ENCODE measurements at places on chromosomes 5 and 9.
A peak's percentile ranks its signal among the peaks of the same experiment; 100 is the strongest.

GRCh38 chr5:109003928-109004327 is 256.2 kb downstream of the FER start:
- DNase-seq: no peak
- H3K27ac ChIP-seq: no peak overlapping the region
- H3K4me3 ChIP-seq: no peak overlapping the region
- H3K27me3 ChIP-seq: no peaks in the 10 kb centered on the region

DNA sequence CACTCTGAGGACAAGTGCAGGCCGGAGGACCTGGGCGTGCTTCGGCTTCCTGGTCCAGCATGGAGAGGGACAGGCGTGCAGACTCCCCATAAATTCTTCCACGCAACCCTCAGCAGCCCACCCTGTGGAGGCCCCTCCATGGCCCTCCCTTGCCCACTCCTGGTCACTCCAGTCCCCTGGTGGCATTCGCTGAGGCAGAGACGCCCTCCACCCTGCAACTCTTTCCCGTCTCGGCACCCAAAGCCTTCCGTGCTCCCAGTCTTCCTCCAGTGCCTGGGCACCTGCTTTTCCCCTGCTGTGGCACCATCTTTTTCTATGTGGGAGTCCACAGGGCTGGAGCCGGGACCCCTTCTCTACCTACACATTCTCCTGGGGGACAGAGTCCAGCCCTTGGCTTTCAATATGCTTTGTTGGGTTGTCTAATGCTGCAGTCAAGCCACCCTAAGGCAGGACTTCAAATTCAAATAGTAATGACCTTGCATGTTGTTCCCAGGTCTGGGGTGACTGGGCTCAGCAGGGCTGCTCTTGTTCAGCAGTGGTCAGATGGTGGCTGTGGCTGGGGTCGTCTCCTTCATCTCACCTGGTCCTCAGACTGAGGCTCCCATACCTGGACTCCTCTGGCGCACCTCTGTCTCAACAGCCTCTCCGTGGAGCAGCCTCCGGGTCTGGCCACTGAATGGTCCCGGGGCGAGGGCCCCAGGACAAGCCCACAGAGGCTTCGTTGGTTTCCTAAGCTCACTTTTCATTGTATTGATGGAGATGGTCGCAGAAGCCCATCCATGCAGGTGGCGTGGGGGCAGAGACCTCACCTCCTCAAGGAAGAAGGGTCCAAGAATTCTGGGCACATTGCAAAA is 15.2 kb downstream of the MRPL36 start:
- H3K27me3 ChIP-seq: no peaks in the 10 kb centered on the region
- H3K27ac ChIP-seq: no peak overlapping the region
- H3K36me3 ChIP-seq: no peaks in the 10 kb centered on the region
- DNase-seq: no peak
- no peak overlapping the region for H3K4me3 ChIP-seq

- H3K4me3 ChIP-seq: no peak overlapping the region
- DNase-seq: peak; percentile 80
- H3K27me3 ChIP-seq: no peaks in the 10 kb centered on the region
- H3K36me3 ChIP-seq: no peaks in the 10 kb centered on the region
Measured at GRCh38 chr5:137629646-137630045, 106.2 kb downstream of the KLHL3 start.

DNA sequence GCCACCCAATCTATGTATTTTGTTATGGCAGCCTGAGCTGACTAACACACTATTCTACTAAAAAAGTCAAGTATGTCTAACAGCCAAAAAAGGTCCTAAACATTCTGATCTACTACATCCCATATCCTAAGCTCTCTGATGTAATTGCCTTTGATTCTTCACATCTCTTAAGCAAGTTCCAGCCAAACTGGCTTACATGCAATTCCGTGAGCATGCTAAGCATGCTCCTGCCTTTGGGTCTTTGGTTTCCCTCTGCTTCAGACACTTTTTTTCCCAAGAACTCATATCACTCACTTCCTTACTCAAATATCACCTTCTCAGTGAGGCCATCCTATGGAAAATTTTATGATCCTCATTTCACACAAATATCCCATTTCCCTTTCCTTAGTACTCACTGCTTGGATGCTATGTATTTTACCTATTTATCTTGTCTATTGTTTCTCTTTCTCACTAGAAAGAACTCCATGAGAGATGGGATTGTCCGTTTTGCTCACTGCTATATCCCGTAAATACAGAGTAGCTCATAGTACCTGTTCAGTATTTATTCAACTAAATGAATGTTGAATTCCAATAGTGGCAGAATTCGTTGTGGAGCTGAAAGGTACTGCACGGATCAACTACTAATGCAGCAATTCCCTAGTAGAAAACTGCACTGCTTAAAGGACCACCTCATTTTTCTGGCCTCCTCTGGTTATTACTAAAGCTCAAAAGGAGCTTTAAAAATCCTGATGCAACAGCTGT is 2.3 kb upstream of the SLC12A2 start:
- no peak overlapping the region for H3K27ac ChIP-seq
- H3K36me3 ChIP-seq: no peaks in the 10 kb centered on the region
- H3K27me3 ChIP-seq: peaks cover 19% of the 10 kb centered on the region
- no peak for DNase-seq
- H3K4me3 ChIP-seq: peak overlapping the region; percentile 91
- peaks cover 14% of the 10 kb centered on the region for H3K4me1 ChIP-seq

DNA sequence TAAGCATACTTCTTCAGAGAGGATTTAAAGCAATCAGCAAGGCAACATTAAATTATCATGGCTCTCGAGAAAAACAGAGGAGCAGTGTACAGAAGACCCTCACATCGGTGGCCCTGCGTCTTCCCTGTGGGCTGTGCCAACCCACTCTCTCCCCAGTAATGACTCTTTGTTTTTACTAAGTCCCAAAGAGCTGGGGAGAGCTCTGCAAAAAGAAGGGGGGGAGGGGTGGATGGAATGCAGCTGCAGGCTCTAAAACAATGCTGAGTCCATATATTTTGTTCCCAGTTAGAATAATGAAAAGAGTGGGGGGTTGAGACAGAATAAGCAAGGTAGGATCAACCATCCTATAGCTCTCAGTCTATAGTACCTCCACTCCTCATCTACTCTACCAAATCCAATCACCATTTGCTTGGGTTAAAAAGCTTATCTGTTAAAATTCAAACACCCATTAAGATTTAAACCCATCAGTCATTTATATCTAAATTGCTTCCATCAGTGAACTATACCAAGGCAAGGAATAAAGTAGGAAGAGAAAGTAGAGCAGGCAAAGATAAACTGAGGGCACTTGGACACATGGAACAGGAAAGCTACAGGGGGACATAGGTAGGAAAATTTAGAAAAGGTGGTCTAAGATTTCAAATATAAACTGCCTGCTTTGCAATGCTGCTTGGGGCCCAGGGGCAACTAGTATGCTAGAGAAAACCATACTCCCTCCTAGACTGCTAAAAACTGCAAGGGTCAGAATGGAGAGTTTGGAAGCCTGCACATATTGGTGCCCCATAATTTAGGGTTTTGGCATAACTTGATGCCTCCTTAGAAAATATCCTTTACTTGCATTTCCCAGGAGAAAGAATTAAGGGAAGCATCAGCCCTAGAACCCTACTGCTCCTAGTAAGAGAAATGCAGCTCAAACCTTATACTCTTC is 20.6 kb downstream of the ELL2 start:
- H3K36me3 ChIP-seq: no peaks in the 10 kb centered on the region

GRCh38 chr5:72615061-72615460 is 107.9 kb upstream of the ZNF366 start:
- H3K4me3 ChIP-seq: no peak overlapping the region
- H3K36me3 ChIP-seq: no peaks in the 10 kb centered on the region
- H3K4me1 ChIP-seq: peaks cover 9% of the 10 kb centered on the region

GRCh38 chr5:175479125-175479881 is 943 bp downstream of the SFXN1 start:
- DNase-seq: peak; percentile 53
- H3K27me3 ChIP-seq: peaks cover 26% of the 10 kb centered on the region
- H3K36me3 ChIP-seq: no peaks in the 10 kb centered on the region
- H3K4me3 ChIP-seq: peak overlapping the region; percentile 94

DNA sequence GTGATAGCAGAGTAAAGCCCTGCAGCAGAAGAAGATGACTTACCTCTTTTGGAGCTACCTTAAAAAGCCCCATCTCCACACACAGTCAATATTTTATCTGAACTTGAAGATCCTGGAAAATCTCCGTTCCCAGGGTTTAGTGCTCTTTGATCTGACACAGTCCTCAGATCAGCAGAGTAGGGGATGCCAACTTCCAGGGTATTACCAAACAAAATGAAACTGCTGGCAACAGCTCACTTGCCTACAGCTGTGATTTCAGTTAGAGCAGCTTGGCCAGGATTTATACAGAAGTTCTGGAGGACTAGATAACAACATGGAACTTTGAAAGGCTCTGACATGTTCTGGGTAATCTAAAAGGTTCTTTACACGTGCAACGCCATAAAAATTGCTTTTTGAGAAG is 1537.8 kb upstream of the ACO1 start:
- no peak overlapping the region for H3K27ac ChIP-seq
- no peak for DNase-seq
- no peak overlapping the region for H3K4me3 ChIP-seq
- no peaks in the 10 kb centered on the region for H3K27me3 ChIP-seq

GRCh38 chr9:120928015-120928482 is 1.5 kb upstream of the TRAF1 start:
- H3K36me3 ChIP-seq: no peaks in the 10 kb centered on the region
- peak overlapping the region; percentile 93 for H3K4me3 ChIP-seq
- peaks cover 44% of the 10 kb centered on the region for H3K4me1 ChIP-seq
- peak; percentile 68 for DNase-seq

DNA sequence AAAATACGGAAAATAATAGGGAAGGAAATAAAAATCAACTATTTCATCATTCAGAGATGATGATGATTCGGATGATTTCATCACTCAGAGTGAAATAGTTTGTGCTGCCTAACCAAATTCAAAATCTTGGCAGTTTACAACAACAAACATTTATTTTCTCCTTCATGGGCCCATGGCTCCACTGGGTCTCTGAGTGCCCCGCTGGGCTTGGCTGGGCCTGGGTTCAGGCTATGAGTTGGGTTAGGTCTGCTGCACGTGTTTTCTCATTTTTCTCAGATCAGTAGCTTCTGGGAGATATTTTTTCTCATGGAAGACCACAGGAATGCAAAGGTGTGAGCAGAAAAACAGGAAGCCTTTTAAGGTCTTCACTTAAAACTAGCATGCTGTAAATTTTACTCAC is 24.0 kb upstream of the F2RL1 start:
- H3K27ac ChIP-seq: no peak overlapping the region
- no peaks in the 10 kb centered on the region for H3K4me1 ChIP-seq
- no peaks in the 10 kb centered on the region for H3K27me3 ChIP-seq
- DNase-seq: no peak
